ENCODE measurements at places on chromosomes 5 and 9.

DNA sequence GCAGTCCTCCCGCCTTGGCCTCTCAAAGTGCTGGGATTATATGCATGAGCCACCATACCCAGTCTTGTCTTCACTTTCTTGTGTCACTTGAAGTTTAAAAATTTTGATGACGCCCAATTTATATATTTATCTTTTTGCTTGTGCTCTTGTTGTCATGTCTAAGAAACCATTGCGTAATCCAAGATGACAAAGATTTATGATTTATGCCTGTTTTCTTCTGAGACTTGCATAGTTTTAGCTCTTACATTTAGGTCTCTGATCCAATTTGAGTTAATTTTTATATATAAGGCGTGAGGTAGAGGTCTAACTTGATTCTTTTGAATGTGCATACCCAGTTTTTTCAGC lies 18.6 kb downstream of the ANKHD1 start:
- no peak for DNase-seq

GRCh38 chr5:73666891-73667290 lies 40.9 kb downstream of the ARHGEF28 start:
- no peak for DNase-seq

GRCh38 chr9:20242510-20243189 lies 379.6 kb downstream of the MLLT3 start:
- no peak for DNase-seq

DNA sequence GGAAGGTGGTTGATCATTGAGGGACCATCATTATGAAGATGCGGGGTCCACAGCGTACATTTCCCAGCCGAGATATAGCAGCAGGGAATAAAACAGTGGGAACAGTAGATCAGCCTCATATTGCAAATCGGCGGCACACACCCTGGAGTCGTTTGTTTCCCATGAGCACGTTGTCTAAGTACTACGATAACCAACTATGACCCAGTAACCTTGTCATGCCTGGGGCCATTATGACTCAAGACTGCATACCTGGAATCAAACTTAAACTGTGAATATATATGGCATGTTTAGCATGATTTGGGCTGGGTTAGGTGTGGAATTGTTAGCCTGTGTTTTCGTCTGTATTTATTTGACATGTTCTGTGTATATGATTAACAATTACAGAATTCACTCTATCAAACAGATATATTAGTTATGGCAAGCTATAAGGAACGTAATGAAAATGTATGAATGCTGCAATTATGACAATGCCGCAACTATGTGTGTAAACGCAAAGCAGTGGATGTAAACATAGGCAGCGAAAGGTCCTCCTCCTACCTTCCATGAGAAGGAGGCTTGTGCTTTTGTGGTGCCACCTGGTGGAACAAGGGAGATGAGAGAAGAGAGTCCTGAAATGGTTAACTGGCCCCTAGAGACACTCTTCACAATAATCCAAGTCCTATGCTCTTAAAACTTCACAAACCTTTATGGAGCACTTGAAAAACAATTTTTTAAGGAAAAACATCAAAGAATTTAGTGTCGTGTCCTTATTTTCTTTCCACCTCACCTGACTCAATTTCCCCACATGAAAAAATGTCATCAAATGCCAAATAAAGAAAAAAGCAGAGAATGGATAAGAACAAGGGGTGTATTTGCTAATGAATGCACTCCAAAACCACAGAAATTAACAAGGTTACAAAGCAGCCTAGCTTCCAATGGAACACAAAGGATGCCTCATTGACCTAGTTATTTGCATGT lies 47.1 kb downstream of the SEMA5A start:
- DNase-seq: no peak

DNA sequence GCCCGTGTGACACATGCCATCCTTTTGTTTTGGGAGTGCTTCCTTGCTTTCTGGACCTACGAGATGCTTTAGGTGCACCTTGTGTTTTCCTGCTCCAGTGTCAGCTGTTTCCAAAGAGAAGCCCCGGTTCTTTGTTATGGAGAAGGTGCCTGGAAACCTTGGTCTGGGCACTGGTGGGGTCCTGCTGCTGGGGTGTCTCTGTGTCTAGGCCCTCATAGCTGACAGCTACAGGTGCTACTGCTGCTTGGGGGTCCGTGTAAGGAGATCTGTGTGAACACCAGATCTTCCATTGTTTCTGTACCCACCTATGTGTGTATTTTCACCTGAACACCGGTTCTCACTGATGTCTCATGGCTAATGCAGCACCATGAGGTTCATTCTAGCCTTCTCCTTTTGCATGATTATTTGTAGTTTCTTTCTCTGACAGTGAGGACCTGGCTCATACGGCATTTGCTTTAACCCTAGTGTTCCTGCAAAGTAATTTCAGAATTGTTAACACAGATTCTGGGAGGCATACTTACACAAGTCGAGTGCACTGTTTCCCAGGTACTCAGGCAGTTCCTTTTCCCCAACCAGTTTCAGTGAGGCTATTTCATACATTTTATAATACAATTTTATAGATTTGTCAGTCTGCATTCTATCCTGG lies 13.2 kb upstream of the FAM120AOS start:
- DNase-seq: no peak

GRCh38 chr5:96680759-96681470 lies 18.7 kb downstream of the CAST start:
- no peak for DNase-seq

- DNase-seq: no peak
Observed at GRCh38 chr5:51377151-51378060, 5.8 kb upstream of the ISL1 start.

- DNase-seq: no peak
Observed at GRCh38 chr9:114100536-114100935, 1.4 kb upstream of the KIF12 start.

DNA sequence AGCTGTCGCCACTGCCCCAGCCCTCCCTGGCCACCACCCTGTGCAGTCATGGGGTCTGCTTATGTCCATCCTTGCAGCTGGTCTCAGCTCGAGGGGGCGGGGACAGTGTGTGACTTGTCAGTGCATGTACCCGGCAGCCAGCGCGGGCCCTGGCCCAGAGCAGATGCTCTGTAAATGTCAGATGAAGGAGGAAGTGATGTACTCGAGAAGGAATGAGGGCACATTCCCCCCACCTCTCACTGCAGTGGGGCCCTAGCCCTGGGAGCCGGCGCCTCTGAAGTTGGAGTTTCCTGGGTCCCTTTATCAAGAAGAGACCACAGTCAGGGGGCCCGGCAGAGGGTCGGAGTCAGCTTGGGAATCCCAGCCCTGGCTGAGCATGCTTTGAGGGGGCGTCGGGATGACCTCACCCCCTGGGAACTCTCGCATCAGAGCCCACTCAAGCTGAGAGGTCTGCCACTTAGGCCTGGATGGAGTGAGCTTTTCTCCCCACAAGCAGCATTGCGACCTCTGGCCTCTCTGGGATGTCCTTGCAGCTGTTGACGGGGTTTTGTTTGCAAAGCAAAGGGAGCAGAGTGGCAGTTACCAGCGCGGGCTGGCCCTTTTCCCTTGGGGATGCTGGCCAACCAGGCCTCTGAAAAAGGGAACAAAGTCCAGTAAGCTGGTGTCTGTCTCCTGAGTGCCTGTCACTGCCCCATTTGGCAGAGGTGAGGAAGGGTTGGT lies 19.0 kb downstream of the NEURL1B start:
- DNase-seq: no peak

DNA sequence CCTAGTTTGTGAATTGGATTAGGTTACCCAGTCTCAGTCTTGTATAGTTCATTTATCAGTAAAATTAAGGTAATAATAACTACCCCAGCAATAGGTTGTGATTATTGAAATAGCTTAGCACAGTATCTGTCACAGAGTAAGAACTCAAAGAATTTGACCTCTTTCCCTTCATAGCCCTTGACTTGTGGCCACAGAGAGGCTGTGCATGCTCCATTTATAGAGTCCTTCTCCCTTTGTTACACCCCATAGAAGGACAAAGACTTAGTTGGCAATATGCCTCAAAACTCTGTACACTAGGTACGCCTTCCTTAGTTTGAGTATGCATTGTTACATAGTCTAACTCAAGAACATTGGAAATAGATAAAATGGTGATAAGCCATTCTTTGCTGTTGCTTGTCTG lies 257.2 kb downstream of the KCTD16 start:
- DNase-seq: no peak

- DNase-seq: no peak
Observed at GRCh38 chr5:141121985-141122384, 367 bp downstream of the PCDHB4 start.

GRCh38 chr9:120043448-120043847 lies 536.5 kb downstream of the CDK5RAP2 start:
- no peak for DNase-seq

DNA sequence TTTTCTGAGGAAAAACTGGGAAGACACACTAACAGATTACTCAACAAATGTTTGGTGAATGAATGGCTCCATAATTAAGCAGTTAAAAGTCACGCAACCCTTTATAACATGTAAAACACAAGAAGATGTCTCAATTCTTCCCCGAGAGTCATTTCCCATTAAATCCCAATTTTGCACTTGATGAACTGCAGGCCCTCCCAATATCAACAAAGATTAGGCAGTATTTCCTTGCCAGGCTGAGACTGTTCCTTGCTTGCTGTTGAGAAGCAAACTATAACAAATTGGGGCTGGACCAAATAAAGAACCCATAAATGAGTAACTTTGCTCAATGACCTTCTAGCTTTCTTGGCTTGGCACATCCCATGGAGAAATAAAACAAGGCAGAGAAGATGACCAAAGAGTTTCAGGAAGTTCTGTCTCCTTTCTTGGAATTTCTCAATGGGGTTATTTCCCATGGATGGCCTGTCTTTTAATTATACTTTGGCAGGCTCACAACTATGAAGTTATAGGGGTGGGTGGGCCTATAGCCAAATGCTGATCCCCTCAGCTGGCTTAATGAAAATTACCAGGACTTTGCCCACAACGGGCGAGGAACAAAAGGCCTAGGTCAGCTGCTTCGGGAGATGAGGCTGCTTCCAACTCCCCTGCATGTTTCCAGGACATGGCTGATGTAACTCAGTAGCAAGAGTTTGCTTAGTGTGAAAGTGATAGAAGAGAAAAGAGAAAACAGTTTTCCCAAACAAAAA lies 243.1 kb upstream of the RFX3 start:
- no peak for DNase-seq

DNA sequence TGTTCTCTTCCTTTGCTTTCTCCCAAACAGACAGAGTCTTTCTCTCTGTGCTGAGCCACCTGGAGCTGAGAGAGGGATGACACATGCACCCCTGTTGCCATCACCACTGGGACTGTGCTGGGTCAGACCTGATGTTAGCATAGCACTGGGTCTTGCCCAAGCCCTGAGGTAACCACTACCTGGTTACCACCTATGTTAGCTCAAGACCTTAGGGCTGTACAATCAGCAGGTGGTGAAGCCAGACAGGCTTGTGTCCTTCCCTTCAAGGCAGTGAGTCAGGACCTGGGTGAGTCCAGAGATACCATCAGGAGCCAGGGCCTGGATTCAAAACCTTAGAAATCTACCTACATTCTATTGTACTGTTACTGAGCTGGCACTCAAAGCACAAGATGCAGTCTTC lies 32.1 kb downstream of the FST start:
- no peak for DNase-seq

GRCh38 chr5:144438237-144438636 lies 267.6 kb downstream of the KCTD16 start:
- DNase-seq: no peak

DNA sequence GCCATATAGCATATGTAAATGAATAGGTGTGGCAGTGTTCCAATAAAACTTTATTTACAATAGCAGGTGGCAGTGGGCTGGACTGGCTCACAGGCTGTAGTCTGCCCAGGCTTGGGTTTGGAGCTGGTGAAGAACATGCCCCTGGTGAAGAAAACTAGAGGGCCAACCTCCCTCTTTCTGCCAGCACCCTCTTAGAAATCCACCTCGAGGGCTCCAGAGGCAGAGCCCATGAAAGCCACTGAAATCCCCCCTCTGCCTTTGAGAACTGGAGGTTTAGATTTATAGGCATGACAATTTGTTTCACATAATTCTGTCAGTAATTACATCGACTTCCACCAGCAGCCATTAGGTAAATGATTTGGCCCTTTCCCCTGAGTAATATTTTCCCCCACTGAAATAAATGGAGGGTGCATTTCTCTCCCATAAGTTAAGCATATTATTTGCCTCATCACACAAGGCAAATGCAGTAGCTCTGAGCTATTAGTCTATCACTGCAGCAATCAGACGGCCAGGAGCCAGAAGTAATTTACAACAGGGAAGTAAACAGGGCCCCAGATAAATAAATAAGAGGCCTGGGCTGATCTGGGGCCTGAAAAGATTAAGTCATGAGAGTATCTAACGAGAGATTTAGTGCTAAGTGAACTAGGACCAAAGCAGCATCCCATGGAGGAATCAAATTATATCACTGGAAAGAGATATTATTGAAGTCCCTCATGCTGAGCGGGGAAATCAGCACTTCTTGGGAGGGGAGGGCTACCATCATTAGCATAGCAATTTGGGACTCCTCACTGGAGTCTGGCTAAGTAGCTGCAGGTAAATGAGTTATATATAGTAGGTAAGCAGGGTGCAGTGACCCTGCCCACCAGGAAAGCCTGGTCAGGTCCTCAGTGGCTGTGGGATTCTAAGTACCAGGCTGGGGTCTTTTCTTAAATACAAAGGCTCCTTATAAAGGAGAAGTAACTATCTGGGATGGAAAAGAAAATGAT lies 123.9 kb downstream of the SLIT3 start:
- DNase-seq: no peak

DNA sequence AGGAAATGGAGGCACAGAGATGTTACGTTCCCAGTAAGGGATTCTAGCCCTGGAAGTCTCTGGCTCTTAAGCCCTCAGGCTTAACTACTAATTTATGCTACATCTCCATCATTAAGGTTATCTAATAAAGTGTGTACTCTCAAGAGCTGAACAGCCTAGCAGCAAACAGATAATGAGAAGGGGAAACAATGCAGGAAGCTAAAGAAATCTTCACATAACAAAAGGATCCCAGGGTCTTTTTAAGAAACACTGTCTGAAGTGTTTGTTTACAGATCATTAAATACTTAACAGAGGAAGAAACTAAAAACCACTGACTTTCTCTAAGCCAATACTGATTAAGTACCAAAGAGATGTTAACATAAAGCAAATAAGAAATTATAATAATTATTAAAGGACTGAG lies 129.0 kb downstream of the PAPPA start:
- no peak for DNase-seq

DNA sequence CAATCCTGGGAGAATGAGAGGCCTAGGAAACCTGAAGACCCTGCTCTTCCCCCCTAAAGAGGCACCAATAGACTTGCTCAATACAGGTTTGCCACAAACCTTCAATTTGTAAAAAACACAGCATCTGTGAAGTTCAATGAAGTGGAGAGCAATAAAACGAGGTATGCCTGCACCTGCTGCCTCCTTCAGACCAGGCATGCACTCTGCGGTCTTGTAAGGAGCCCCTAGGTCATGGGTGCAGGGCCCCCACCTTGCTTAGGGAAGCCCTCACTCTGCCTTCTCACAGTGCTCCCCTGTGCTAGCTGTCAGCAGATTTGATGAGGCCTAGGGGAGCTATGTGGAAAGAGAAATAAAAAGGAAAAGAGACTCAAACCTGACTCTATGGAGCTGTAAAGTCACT lies 72.1 kb upstream of the GALNT10 start:
- DNase-seq: no peak

- no peak for DNase-seq
Observed at GRCh38 chr5:114185274-114185673, 176.6 kb upstream of the KCNN2 start.

GRCh38 chr5:161256957-161257356 lies 289.6 kb downstream of the GABRB2 start:
- DNase-seq: no peak
